Fibroblast of the aortic adventitia (primary cell): ENCODE measurements at places on chromosomes 12 and 14.

DNA sequence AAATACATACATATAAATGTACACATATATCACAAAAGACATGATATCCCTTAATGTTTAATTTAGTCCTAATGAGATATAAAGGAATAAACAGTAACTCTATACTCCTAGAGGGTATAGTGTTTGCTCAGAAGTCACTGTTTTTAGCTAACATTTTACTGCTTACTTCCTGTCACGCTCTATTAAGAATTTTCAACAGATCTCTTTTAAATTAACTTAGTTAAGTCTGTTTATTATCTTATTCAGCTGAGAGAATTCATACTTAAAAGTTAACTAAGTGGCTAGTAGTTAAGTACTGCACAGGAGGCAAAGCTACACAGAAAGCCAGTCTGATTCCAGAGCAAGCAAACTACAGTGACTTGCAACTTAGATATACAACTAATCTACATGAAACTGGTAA, 39.9 kb downstream of the GXYLT1 start:
- DNase-seq: no peak

GRCh38 chr12:12520273-12520672, 42.4 kb downstream of the DUSP16 start:
- DNase-seq: no peak

DNA sequence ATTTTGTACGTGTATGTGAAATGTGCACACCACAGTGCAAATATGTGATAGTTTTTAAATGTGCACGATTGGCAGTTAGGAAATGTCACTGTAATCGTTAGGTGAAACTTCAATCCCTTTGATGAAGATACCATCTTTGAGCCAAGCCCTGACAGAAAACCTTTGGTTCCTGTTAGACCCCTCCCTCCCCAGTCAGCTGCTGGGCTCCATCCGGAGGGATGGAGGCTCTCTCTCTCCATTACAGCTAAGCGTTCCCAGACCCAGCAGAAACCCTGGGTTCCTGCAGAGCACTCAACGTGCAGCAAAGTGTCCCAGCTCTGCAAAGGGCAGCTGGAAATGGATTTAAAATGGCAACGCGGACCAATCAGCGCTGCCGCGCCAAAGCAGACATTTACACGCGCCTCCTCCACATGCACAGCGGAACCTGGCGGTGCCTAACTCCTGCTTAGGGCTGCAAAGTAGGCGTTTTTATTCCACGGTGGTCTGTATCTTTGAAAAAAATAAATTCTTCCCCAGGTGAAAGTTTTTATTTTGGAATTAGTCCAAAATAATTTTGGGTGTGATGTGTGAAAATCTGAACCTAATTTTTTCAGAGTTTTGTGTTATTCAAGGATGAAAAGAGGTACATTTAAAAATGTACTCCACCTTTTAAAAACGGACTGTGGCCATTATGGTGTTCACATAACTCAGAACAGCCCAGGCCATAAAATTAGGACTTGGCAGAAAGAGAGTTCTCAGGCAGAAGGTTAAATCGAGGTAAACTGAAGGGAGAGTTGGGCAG, 1.4 kb upstream of the HMGA2 start:
- peak; percentile 65 for DNase-seq

- no peak for DNase-seq
Observed at GRCh38 chr12:125083072-125083471, 17.8 kb downstream of the AACS start.

DNA sequence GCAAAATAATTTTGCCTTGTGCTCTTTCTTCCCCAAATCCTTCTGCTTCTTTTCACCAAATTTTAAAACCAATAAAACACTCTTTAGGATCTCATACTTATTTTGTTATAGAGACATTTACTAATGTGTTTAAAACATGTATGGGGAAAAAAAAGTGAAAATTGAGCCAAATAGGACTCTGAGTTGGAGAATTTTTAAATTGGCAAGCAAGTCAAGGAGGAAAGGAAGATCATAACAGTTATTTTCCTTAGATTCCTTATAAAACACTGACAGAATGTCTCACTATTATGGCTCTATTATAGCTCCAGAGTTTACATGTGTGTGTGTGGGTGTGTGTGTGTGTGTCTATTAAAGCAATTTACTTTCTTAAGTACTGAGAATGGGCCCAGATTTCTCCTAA, 220.5 kb downstream of the SLC6A15 start:
- DNase-seq: no peak

DNA sequence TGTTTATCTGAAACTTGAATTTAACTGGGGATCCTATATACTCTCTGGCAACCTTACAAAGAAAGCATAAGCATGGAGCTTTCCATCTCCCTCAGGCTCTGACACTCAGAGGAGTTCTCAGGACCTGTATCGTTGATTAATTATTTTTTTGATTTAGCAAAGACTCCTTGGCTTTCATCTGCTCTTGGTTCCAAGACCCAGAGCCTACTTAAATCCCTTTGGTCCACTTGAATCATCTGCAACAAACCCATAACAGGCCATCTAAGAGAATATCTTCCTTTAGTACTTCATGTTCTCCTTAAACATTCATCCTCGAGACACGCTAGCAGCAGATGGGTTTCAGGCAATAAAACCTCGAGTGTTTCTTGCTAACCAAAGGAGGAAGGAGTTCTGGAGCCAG, 85.4 kb downstream of the ZFP36L1 start:
- DNase-seq: no peak

DNA sequence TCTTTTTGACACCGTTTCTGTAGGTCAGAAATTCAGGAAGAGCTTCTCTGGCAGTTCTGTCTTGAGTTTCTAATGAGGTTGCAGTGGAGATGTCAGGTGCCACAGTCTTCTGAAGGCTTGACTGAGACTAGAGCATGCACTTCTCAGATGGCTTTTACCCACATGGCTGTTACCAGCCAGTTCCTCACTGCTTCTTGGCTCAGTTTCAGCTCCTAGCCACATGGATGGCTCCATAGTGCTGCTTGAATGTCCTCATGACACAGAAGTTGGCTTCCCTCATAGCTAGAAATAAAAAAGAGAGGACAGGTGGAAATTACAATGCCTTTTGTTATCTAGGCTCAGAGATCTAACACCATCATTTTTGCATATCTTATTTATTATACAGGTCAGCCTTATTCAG, 38.1 kb upstream of the SLC2A13 start:
- DNase-seq: no peak

DNA sequence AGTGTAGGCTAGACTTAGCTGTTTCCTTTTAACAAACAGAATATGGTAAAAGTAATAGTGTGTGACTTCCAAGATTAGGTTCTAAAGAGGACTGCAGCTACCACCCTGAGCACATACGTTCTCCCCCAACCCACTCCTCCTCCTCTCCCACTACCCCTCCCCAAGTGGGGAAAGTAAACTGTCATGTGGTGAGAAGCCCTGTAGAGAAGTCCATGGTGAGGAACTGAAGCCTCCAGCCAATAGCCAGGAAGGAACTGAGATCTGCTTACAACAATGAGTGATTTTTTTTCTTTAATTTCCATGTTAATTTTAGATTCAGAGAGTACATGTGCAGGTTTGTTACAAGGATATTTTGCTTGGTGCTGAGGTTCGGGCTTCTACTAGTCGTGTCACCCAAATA, 57.0 kb upstream of the EGLN3 start:
- no peak for DNase-seq

DNA sequence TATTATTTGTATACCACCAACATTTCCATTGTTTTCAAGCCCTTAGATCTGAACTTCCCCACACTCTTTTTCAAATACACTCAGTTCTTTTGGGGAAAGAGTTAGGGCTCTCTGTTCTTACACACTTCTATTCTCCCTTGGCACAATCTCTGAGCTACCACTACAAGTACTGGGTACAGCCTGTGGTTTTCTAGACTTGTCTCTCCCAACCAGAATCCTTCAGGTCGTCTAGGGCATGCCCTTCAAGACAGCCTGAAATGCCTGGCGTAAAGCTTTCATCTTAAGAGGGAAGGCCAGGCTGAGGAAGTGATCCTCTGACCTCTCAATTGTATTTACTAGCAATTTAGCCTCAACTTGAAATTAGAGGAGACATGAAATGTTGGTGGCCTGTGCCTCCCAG, 1442.0 kb downstream of the AACS start:
- no peak for DNase-seq

GRCh38 chr12:78880078-78880477, 15.5 kb downstream of the SYT1 start:
- peak; percentile 39 for DNase-seq

GRCh38 chr12:100141666-100141997, 1.0 kb downstream of the BLTP3B start:
- DNase-seq: peak; percentile 92

GRCh38 chr14:47346849-47347248, 328.6 kb downstream of the MDGA2 start:
- no peak for DNase-seq

GRCh38 chr14:77264466-77265186, 6.4 kb downstream of the NGB start:
- DNase-seq: no peak

DNA sequence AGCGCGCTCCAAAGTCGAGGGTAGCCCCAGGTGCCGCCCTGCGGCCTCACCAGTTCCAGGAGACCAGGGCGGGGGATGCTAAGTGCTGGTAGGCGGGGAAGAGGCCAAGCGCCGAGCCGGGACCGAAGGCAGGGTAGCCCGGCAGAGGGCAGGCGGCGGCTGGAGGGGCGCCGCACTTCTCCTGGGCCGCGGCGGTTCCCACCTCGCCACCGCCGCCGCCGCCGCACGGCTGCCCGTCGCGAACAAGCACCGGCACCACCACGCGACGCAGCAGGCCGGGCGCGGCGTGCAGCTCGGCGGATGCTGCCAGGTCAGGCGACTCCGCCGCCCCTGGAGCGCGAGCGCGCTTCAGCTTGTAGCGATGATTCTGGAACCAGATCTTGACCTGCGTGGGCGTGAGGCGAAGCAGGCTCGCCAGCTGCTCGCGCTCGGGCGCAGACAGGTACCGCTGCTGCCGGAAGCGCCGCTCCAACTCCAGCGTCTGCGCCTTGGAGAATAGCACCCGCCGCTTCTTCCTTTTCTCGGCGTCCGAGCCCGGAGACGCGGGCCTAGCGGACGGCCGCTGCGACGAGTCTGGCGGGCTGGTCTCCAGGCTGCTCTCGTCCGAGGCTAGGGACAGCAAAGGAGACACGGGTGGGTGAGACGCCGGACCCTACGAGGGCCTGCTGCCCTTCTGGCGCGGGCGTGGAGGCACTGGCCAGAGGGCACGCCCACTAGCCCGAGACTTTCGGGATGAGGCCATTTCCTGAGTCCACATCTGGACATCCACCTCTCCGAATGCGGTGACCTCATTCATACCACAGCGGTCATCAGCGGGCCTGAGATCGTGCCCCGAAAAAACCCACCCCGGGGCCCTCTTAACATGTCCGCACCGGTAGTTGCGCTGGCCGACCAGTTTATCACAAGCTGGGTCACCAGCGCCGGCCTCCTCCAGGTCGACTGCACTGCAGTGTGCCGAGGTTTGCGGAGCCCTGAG, 1.3 kb downstream of the NKX2-8 start:
- DNase-seq: peak; percentile 16

DNA sequence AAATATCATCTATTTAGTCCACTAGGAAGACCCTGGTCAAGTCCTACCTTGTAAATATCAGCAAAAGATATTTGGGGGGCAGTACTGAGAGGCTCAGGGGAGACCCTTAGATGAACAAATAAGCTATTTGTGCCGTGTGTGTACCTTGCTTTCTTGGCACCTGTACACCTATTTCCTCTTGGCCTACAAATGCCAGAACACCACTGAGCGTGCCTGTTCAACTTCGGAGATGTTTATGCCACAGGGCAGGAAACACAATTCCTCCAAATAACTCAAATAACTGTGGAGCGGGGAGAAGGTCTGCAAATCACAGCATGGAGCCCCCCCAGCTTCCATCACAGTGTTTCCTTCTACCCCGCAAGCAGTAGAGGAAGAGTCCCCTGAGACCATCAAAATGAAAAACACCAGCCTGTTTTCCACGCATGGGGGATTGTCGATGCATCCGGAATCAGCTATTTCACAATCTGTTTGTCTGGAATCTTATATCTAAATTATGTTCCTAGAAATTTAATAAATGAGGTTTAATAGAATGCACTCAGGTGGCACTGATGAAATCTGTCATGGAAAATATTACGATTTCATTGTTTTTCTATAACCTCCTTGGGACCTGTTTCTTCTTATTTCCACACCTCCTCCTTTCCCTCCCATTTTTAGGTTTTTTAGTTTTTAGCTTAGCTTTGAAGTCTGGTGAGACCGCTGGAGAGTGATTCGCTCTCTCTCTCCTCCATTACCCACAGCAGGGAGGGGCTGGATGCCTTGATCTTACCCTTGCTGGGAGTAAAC, 254.0 kb upstream of the SRRM4 start:
- no peak for DNase-seq

DNA sequence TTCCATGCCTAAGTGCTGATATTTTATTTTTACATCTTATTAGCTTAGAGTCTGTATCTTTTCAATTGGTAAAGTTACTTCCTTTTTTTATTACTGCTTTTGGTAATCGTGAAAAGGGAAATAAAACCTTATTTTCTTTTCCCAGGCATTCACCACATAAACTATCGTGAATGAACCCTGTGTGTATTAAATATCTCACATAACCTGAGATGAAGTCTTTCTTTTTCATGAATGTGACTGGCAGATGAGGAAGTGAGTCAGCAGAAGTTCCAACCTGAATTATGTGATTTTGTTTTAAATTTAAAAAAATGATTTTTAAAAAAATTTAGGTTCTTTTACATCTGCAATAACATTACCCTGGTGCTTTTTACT, 26.0 kb downstream of the MYBPC1 start:
- DNase-seq: no peak

- peak; percentile 27 for DNase-seq
Observed at GRCh38 chr12:12721176-12721751, 4.1 kb downstream of the CDKN1B start.

GRCh38 chr12:32455607-32456071, 56.3 kb downstream of the FGD4 start:
- peak; percentile 89 for DNase-seq

DNA sequence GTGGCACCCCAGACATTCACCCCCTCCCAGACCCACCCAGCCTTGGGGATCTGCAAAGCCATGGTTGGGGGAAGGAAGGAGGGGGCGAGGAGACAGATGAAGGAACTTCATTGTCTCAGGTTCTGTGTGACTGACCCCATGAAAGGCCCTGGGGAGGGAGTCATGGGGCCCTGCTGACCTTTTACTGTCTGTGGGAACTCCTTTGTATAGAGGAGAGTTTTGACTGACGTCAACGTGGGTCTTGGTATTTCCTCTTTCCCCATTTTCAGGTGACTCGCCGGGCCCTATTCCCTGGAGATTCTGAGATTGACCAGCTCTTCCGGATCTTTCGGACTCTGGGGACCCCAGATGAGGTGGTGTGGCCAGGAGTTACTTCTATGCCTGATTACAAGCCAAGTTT, 3.1 kb upstream of the RAB5B start:
- DNase-seq: peak; percentile 41

GRCh38 chr12:127191129-127191528, 1075.8 kb upstream of the TMEM132C start:
- DNase-seq: peak; percentile 75

- DNase-seq: no peak
Observed at GRCh38 chr12:124554429-124555029, 12.9 kb downstream of the NCOR2 start.

DNA sequence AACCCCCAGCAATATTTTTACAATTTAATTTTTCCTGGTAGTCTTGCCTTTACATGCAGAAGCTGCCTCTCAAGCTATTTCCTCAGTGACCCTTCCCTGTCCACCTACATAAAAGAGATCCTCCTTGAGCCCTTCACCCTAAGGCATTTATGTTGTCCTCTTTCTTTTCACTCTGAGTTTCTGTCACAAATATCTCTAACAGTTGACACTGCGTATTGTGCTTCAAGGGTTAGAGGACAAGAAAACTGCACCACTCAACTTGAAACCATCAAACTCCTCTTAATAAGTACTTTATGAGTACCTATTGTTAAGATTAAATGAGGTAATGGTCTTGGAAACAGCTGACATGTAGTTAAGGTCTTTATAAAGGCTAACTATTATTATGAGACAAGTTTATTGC, 557.7 kb downstream of the TRHDE start:
- no peak for DNase-seq
